Right kidney (tissue), 9 donors: ENCODE measurements at places on chromosomes 6 and 20.

DNA sequence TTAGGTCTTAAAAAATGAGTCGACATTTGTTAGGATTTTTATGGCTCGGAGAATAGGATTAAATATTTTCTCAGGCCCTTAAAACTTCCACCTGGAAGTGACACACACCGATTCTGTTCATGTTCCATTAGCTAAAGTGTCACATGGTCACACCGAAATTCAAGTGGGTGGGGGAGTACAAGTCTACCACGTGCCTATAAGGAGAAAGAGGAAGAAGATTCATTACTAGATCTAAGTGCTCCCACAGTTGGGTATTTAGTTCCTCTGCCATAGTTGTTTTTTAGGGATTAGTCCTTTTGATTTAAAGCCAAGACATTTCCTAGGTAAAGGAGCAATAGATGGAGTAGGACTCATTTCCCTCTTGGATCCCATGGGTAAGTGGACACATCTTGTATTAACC, 4.9 kb upstream of the TOX2 start:
- no peak for DNase-seq

- DNase-seq, result no peak
These were observed 329.0 kb upstream of the NRSN1 start for GRCh38 chr6:23797041-23797440.

- DNase-seq, result no peak
These were observed 41.3 kb downstream of the TXLNB start for GRCh38 chr6:139250296-139251044.

- DNase-seq, result no peak
These were observed 17.7 kb downstream of the PCIF1 start for GRCh38 chr20:45951925-45952834.

DNA sequence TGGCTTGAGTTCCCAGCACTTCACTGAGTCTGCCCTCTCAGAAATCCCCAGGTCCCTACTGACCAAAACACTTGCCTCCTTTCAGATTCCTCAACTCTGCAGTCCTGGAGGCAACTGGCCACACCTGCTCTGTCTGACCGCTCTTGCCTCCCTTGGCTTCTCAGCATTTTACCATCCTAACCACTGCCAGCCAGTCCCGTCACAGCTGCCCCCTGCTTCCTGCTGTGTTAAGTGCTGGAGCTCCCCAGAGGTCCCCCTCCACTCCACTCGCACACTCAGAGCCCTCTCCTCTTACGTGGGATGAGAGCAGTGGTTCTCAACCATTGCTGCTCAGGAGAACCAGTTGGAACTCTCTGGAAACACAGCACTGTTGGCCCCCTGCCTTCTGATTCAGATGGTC, 20.5 kb downstream of the ADAT2 start:
- no peak for DNase-seq

DNA sequence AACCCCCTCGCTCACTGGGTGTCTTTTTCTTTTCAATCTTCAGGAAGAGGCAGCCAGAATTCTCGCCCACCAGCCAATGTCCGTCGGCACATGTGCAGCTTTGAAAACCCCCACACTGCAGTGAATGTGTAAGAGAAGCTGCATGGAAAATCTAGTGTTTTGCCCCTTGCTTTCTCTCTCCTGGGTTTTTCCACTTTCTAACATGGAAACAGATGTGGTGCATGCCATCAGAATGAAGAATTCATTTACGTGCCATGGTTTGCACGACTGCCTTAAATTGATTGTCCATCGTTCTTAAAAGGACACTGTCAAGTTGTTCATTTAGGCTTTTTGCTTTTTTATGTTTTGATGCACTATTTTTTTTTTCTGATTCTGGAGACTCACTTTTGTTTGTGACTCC, 117.1 kb upstream of the RAB32 start:
- no peak for DNase-seq
